OCI-LY7 (cell line): ENCODE measurements at places on chromosomes 2 and 18. TPM values are rescaled to one million over a fixed set of nuclear protein-coding genes. Genes with fewer than 3 reads are reported as not detected.

- DNase-seq, result no peak
Measured at GRCh38 chr2:69553991-69554390, 89.5 kb downstream of the AAK1 start.

DNA sequence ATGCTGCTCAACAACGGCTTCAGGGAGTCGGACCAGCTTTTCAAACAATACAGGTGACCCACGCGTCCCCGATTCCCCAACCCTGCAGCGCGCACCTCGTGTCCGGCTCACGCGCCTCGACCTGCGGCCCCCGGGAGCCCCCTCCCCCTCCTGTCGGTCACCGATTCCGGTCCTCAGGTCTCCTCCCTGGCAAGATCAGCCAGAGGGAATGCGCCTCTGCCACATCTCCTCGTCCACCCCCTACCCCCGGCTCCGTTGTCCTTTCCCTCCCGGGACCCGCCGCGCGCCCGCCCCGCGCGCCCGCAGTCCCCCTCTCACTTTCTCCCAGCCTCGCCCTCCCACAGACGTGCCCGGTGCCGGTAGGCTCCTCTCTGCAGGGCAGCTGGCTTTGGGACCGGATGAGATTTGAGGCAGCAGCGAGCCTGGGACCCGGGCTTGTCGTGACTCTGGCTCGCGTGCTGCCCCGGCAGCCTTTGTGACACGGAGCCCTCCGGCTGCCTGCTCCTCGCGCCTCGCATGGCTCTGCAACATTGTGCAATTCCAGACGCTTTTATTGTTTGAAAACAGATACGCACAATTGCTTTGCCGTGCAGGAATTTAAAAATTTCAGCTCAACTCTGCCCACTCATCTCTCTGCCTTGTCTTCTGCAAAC, 558 bp downstream of the TTC39C start:
- peak; percentile 69 for DNase-seq

DNA sequence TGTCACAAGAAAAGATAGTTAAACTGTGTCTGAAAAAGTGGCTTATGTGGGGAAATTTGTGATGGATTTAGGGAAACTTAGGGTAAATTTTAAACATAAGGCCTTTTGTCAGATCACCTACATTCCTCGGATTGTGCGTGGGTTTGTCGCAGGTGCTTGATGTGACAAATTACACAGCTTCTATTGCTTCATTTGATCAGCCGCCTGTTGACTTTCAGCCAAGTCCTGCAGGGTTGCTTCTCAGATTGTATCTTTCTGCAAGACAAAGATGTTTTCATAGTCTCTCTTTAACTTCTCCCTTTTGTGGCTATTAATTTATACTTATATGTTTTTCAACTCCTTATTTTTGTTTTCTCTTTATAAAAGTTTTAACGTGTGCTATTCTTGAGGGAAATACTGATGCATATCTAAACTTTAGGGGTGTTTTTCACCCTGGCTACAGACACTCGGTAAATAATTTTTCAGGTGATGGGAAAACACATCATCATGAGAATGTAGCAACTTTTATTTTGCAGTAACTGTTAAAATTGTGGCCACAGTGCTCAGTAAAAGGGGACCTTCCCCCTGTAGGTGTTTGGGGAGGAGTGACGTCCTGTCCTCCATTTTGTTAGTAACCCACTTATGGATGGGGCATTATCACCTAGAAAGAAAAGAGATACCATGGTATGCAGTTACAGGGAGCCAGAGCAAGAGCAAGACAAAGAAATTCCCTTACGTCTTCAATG, 31.4 kb downstream of the GALM start:
- DNase-seq, result no peak

Gene INO80D
- 21.4 and 21.6 TPM in 2 replicates for total RNA-seq

Gene TMEM247
- total RNA-seq, result not detected in 2 replicates

Gene SPR
- total RNA-seq, result not detected in 2 replicates

GRCh38 chr18:10928772-10929373, 220.5 kb downstream of the PIEZO2 start:
- peak; percentile 16 for DNase-seq

GRCh38 chr18:58937887-58938267, 73.2 kb downstream of the ZNF532 start:
- no peak for DNase-seq
